ENCODE measurements at places on chromosomes 7 and 10.

- DNase-seq, result no peak
Measured at GRCh38 chr10:27225642-27226257, 14.8 kb downstream of the ACBD5 start.

DNA sequence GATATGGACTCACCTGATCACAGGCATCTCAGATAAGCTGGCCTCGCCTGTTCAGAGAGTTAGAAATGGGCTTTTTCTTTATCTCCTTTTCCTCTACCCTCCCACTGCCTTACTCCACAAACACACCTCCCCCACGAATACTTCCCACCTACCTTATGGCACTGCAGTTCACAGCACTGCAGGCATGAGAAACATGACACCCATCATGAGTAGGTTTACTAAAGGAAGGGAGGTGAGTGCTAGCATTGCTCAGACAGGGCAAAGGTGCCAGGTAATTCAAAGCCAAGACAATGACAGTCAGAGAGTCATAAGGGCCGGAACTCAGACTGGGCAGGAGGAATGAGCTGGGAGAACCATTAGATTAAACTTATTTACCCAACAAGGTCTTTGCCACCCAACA, 220.6 kb downstream of the FAM107B start:
- DNase-seq, result no peak

DNA sequence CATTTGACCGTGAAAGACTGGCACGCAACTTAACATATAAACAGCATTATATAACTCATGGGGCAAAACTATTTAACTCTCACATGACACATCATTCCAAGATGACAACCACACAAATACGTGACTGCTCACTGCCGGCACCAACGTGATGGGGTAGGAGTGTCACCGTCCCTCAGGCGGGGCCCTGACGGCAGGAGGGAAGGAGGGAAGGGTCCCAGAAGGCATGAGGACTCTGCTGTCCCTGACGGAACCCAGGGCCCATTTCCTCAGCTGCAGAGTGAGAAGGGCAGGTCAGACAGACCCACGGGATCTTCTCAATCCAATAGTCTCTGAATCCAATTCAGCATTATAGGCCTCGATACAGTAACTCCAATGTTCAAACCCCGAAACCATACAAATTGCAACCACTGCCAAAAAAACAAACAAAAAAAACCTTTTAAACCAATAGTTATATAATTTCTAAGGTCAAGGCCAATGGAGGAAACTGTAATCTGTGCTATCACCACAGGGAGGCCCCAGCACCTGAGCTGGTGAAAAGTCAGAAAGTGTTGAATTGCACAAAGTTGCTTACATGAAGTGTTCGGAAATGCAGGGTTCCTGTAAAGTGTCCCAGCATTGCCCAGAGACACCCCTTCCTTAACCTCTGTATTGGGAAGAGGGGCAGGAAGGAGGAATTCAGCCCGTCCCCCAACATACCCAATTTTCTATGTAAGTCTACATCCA, 137.4 kb downstream of the TNS3 start:
- DNase-seq, result no peak

DNA sequence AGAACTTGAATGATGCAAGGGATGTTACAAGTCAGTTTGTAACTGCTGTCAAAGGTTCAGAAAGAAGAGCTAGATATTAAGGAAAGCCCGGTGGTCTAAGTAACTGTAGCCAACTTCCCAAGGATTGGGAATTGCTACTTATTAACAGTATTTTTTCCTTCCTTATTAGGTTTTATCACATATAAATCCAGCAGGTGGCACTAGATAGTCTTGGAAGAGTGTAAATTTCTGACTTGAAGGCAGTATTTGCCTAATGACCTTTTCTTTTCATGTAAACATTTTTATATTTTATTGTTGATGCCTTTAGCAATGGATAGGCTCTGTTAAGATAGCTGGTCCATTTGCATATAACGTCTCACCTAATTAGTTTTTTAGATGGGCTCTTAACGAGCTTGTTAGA, 51.2 kb downstream of the ANLN start:
- DNase-seq, result no peak

GRCh38 chr10:103661198-103661950, 167.9 kb downstream of the NEURL1 start:
- no peak for DNase-seq

DNA sequence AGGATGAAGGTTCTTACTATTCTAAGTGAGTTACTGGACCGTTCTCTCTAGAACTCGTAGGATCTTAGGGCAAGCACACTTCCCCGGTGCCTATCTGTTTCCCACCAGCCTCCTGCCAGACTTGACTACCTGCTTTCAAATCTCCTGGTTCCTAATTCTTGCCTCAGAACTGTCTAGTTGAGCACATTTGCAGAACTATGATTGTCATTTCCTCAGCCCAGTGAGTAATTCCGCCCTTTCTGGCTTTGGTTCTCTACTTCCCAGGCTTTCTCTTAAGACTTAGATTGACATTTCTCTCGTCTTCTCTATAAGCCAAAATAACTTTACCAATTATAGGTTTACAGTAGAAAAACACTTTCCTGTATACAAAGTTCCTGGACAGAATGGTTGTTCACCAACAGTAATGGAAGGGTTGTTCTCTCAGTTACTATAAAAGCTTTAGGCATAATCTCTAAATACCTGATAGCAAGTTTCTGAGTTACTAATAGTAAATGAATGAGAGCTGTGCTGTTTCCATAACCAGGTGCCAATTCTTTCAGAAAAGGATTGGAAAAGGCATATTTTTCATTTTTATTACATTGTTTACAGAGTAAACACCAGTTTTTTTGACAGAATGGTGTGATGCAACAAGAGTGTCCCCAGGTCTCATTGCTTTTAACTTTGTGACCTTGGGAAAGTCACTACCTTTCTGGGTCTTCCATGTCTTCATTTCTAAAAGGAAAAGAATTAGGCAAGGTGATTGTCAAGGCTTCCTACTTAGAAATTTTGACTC, 41.1 kb downstream of the PLEKHA8 start:
- DNase-seq, result no peak

DNA sequence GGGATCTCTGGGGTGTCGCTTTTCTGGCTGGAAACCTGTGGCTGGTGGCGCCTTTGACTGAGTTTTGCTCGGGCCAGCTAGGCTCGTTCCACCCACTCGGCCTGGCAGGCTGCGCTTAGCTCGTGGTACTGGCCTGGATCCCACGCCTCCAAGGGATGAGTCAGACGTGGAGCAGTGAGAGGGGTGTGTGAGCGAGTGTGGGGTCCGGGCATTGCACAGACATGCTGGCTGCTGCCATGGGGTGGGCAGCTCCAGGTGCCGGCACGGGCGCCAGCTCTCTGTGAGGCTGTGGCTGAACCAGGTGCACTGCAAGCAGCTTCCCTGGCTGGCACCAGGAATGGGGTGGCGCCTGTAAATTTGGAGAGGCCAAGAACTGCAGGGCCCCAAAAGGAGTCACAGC, 63.1 kb upstream of the CACNA2D1 start:
- DNase-seq, result no peak

DNA sequence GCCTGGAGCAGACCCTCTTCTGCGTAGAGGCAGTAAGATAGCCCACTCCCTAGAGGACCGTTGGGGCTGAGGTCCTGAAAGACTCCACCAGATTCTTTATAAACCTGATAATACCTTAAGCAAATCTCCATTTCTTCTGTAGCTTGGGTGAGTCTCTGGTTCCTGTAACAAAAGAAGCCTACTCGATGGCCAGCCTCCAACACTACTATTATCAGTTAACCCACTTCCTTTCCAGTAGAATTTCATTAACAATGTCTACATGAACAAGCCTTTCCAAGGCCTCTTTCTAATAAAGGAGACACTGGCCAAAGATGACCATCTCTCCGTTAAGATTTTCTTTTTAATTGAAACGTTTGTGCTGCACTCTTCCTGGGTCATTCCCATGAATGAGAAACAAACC, 201.7 kb upstream of the KCTD7 start:
- no peak for DNase-seq

GRCh38 chr10:36880898-36881297, 244.5 kb upstream of the ANKRD30A start:
- DNase-seq, result no peak

DNA sequence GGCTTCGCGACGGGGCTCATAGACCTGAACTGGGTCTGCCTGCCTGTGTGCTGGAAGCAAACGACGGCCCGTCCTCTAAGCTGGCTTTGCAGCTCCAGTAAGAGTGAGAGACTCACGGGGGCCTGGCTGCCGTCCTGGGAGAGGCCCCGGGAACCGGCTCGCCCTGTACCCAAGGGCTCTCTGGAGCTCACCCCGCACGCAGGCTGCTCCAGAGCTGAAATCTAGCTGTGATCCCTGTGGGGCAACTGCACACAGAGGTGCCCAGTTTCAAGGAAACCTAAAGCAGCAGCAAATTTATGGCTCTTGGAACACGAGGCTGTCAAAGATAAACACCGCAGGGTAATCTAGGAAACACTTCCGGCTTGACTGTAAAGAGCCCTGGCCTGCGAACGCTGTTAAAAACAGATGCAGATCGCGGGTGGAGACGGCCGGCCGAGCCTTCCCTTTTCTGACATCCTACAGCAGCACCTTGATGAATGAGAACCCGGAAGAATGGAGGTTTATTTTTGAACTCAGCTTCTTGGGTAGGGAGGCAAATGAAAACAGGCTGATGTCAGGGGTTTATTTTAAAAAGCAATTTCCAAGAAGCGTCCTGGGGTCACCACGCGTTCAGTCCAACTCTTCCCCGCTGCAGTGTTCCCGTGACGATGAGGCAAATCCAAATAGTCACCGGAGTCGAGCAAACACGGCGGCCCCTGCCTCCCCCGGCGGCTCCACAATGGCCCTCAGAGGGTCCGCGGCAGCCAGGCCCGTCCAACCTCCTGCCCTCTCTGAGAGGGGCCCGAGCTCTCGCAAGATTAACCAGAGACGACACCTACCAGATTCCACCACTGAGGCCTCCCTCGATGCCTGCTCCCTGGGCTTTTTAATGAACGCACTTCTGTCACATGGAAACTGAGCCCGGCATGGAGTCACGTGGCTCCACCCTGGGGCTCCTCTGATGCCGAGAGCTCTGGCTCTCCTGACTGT, 29.6 kb downstream of the AMZ1 start:
- DNase-seq, result no peak

Measured in cortex of kidney (tissue), 1 donor.